ENCODE measurements at places on chromosomes 16 and 17.

- DNase-seq = no peak
Measured at GRCh38 chr17:35188111-35188510, 6.1 kb downstream of the SLC35G3 start.

GRCh38 chr17:48198950-48199541 lies 91.5 kb downstream of the SNX11 start:
- DNase-seq = no peak

GRCh38 chr17:45137561-45138305 lies 2.2 kb downstream of the ACBD4 start:
- no peak for DNase-seq

DNA sequence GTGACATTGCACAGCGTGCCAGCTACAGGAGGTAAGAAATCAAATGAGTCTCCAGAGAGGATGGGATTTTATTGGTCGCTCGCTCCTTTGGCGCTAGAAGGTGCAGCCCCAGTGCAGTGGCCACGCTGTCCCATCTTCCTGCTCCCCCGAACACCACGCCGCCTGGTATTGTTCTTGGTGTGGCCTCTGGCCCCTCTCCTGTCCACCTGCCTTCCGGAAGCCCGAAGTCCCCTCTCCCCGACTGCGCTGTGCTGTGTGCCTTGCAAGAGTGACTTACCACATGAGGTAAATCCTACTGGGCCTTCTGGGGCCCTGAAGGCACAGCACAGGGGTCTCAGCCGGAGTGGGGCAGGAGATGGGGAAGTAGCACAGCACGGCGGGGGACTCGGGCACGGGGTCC lies 58.2 kb downstream of the MARCHF10 start:
- no peak for DNase-seq

DNA sequence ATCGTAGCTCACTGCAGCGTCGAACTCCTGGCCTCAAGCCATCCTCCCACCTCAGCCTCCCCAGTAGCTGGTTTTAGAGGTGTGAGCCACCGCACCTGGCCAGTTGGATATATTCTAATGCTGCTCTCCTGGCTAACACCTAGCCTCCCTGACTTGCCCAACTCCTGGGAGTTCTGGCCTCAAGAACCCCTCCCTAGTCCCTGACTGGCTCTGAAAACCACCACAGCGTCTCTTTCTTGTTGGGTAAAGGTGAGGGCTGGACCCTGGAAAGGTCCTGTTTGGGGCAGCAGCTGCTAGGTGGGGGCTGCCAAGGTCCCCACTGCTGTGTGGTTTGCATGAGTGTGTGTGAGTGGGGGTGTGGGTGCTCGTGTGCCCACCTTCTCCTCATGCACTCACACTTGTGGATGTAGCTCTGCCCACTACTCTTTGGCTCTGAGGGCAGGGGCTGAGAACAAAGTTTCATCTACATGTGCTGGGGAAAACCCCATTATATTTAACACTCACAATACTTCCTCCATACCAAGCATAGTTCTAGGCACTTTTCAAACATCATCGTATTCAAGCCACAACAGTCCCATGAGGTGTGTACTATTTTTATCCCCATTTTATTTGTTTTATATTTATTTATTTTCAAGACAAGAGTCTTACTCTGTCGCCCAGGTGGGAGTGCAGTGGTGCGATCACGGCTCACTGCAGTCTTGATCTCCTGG lies 7.1 kb upstream of the SPNS3 start:
- no peak for DNase-seq

DNA sequence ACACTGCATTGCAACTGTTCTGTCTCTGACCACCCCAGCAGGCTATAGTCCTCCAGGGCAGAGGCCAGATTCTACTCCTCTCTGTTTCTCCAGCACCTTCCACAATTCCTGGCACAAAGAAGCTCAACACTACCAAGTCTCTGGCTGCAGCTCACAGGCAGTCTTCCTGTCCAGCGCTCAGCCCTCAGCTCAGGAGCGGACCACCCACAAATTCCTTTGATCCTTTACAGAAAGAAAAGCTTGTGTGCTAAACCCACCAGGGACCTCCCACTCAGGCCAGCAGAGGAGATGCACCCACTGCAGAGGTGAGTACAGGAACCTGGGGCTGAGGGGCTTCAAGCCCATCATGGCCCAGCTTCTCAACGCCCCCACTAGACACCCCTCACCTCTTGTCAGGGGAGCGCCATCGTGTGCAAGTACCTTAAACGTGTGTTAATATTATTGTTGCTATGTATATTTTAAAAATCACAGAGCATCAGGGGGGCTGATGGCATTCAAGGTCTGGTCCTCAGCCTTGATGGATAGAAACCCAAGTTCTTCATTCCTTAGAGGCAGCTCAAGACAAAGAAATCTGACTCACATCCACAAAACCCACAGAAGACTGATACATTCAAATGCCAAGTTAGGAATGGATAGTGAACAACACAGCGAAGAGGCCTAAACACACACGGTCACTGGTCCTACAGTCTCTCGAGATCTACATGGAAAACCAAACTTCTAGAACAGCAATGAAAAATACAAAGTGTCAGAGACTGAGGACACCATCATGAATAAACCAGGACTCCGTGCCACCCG lies 8.4 kb downstream of the HSDL1 start:
- no peak for DNase-seq

DNA sequence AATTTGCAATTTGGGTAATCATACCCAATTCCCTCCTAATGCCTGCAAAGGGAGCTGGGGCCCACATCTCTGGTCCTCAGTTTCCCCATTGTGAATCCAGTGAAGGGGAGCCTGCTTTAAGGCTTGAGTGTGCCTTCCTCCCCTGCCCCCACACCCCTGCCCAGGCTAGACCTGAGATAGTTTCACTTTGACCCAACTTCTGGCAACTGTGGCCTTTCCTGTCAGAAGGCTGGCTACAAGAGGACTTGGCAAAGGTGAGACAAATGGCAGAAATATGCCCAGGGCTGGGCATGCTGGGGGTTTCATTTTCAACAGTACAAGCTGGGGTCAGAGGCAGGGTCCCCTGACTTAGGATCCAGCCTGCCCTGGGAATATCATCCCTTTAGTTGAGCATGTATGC lies 10.0 kb downstream of the SOCS1 start:
- peak; percentile 56 for DNase-seq

GRCh38 chr16:5461574-5461973 lies 364.0 kb upstream of the EEF2KMT start:
- no peak for DNase-seq

GRCh38 chr16:27571433-27572326 lies 21.7 kb downstream of the KATNIP start:
- DNase-seq = no peak
